ENCODE measurements at places on chromosomes 5 and 9.

DNA sequence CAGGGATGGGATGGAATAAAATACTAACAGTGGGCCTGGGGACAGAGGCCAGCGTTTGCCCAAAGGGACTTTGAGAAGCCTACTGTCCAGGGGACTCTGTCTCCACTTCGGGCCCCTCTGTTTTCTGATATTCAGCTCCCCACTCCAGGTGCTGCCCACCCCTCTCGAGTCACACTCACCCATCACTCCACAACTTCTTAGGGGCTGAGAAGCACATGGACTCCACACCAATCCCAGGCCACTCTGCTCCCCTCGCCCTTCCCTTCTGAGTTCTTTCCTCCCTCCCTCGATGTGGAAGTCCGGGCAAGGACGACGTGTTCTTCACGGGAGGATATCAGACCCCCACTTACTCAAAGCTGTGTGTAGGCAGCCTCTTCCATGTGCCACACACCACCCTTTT lies 124.5 kb downstream of the BARX1 start:
- no peak for DNase-seq

DNA sequence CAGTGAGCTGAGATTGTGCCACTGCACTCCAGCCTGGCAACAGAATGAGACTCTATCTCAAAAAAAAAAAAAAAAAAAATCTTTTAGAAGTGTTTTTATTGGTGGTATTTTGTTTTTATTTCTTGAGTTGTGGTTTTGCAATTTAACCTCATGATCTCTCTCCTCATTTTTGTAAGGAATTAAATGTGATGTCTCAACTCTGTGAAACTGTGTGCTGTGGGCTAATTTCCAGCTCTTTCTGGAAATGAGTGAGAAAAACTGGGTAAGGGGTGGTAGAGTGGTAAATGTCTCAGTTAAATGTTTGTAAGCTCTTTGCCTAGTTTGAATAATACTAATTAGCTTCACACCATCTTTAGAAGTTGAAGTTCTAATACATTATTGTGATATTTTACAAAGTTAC lies 29.0 kb downstream of the ACO1 start:
- peak; percentile 50 for DNase-seq

DNA sequence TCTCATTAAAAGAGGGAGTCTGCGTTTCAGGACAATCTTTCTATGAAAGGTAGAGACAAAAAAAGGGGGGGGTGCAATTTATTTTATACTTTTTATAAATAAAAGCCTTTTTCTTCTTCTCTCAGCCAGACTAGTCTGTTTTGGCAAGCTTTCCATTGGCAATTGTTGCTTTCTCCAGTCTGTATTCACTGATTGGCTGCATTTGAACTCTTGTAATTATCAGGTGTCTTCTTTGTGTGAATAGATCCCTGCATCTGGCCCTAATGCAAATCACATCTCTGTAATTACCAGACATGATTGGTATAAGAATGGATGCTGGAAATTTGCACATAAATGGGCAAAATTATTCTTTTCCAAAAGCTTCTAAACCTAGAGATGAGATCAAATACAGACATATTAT lies 7.6 kb upstream of the EQTN start:
- no peak for DNase-seq

DNA sequence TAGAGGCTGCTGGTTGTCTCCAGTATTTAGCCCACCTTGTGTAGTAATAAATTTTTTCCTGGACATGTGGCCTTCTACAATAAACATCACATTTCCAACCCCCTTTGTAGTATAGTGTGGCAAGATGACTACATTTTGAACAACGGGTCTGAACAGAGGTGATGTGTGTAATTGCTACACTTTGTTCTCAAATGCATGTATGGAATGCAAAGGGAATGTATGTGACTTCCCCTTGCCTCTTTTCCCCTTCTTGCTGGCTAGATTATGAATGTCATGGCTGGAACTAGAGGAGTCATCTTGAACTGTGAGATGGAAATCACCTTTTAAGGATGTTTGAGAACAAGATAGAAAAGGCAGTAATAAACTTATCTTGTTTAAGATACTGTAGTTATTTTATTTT lies 54.5 kb downstream of the PRR16 start:
- DNase-seq = no peak

DNA sequence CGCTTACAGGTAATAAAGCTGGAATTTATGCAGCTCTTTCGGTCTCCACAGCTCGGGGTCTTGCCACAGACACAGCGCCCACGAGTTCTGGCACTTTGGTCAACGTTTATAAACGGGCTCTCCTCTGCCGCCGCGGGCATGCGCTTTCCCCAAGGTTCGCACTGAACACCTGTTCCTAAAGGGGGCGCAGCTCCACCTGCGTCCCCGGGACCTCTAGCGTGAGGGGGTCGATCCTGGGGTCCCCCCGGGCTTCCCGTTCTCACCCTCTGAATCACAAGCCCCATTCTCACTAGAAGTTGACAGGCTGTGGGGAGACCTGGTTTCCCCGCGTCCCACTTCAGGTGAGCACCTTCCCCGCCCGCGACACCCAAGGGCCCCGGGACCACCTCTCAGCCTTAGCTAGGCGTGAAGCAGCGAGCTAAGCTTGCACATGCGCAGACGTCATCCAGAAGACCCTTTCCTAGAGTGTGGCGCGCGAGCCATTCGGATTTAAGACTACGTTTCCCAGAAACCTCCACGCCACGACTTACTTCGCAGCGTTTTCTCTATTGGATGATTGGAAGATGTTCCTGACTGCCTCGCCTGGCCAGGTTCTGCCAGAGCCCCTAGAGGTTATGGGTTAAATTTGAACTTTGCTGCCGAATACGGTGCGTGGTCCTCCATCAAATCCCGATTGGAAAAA lies 21.3 kb upstream of the ZNF782 start:
- DNase-seq = peak; percentile 18

- no peak for DNase-seq
Observed at GRCh38 chr5:8683496-8683895, 814.5 kb downstream of the MTRR start.

- no peak for DNase-seq
Observed at GRCh38 chr9:133112663-133113026, 8.4 kb downstream of the RALGDS start.

GRCh38 chr5:40879163-40879942 lies 29.9 kb upstream of the C7 start:
- peak; percentile 27 for DNase-seq

DNA sequence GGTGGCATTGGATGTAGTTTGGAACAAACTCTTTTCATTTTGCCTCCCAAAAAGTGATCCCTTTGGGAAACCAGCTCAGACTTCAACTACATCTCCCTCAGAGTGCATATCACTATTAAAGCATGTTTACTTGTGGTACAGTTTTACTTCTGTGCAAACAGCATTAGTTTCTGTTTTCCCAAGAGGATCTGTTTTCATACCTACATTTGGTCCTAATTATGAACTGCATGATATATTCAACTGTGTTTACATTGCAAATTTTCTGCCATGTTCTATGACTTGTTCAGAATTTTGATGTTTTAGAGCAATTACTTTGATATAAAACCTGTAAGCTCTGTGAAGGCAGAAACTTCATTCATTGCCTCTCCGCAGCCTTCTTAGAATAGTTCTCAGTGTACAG lies 681.5 kb upstream of the ACO1 start:
- no peak for DNase-seq

DNA sequence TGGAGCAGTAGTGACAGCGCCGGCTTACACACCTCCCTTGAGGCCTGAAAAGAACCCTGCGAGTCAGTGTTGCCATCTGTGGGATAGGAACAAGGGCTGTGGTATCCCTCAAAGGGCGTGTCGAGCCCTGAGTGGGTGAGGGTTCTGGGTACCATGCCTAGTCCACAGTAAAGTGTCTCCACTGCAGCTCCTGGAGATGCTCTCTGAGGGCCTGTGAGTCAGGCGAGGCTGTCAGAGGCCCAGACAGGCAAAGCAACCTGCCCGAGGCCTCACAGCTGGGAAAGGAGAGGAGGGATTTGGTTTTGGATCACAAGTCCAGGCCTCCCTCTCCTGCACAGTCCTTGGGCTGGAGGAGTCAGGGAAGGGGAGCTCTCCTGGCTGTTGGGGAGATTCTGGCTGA lies 6.1 kb downstream of the PRRX2 start:
- peak; percentile 37 for DNase-seq

GRCh38 chr5:123035918-123036390 lies 571 bp downstream of the PPIC start:
- peak; percentile 44 for DNase-seq

- peak; percentile 8 for DNase-seq
Observed at GRCh38 chr9:110443146-110443865, 105.6 kb upstream of the TXNDC8 start.

DNA sequence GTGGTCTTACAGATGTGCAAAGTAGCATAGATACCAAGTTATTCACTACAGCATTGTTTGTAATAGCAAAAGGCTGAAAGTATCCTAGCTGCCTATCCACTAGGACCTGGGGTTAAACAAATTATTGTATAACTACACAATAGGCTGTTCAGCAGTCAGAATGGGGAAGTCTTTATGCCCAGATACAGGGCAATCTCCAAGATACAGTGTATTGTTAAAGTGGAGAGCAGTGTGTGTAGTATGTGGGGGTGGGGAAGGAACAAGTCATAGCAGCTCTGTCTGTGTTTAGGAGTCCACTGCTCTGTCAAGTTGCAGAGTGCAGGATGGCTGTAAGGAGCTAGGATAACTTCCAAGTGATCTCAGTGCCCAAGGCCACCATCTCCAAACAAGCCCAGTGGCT lies 5.5 kb downstream of the PCYOX1L start:
- no peak for DNase-seq
